ENCODE measurements at places on chromosomes 12 and 14.

- no peak for DNase-seq
Measured at GRCh38 chr14:52348279-52348678, 34.2 kb downstream of the PTGER2 start.

DNA sequence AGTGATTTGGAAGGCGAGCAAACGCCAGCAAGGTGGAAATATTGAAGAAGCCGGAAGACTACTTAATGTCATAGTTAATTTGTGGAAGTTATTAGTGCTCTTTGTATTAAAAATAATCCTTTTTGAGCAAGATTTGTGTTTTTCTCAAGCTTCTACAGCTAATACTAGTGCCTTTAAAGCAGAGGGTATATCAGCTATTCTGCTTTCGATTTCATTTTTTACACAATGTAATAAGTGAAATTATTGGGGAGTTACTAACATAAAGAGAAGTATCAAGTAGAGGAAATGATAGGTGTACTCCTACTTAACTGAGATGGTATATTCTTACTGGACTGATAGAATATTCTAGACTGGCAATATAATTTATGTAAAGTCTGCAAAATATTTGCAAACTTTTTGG, 392.4 kb upstream of the DCN start:
- DNase-seq, result no peak

DNA sequence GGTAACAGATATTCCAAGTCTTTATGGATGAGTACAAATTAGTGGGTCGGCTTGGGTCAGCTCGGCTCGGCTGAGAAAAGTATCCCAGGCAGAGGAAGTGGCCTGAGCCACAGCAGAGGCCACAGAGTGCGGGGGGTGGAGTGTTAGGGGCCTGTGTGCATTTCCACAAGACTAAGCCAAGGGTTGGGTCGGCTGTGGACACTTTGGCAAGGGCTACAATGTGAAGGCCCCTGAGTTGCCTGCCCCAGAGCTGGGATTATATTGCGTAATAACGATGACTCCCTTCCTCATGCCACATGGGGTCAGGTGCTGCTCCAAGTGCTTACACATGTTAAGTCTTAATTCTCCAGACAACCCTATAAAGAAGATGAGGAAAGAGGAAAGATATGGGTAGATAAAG, 11.4 kb downstream of the EVL start:
- DNase-seq, result no peak

- DNase-seq, result no peak
Measured at GRCh38 chr14:68359837-68360552, 432.9 kb downstream of the ZFP36L1 start.

- DNase-seq, result no peak
Measured at GRCh38 chr12:124527861-124528561, 39.4 kb downstream of the NCOR2 start.

- DNase-seq, result no peak
Measured at GRCh38 chr14:42130815-42131214, 524.1 kb downstream of the LRFN5 start.

DNA sequence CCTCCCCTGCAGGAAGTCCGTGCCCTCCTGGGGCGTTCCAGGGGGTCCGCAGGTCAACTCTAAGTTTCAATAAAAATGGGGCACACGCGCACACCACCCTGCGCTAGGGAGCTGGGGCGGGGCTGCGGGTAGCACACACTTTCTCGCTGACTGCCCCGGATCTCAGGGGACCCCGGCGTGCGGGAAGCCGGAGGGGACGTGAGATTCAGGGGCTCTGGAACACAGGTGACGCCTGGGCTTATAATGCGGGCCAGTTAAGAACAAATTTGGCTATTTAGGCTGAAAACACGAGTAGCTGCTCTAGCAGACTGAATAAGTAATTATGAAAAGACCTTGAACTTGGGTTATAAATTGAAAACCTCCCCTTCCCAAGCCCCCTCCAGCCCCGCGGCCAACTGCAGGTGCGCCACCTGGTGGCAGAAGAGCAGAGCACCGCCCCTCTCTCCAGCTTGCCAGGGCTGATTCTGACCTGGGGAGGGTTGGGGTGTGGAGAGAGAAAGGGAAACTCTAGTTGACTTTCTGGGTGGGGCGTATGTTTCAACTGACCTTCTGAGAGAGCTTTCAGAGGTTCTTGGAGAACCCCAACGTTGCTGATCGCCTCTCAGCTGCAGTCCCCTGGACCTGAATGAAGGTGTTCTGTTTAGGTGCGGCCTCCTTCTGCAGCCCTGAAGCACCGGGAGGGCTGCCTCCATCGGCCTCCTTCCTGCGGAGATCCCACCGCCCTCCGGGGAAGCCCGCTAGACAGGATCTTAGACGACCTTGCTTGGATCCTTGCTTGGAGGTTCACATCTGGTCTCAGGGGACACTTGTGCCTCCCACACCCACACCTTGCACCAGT, 118.4 kb upstream of the EVL start:
- peak; percentile 32 for DNase-seq

DNA sequence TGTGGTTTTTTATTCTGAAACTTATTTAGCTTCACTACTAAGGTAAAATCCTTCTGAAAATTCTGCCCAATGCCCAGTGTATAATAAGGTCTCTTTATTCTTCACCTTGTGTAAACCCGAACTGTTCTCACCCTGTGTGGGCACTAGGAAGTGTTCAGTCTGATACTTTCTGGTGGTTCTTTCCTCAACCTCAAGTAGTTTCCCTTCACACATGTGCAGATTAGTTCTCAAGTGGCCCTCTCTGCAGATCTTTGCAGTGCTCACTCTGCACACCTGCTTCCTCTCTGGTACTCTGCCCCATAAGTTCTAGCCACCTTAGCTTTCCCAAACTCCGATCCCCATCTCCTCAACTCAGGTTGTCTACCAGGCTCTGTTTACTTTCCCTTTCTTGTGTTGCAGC, 61.6 kb downstream of the RAD51B start:
- no peak for DNase-seq

DNA sequence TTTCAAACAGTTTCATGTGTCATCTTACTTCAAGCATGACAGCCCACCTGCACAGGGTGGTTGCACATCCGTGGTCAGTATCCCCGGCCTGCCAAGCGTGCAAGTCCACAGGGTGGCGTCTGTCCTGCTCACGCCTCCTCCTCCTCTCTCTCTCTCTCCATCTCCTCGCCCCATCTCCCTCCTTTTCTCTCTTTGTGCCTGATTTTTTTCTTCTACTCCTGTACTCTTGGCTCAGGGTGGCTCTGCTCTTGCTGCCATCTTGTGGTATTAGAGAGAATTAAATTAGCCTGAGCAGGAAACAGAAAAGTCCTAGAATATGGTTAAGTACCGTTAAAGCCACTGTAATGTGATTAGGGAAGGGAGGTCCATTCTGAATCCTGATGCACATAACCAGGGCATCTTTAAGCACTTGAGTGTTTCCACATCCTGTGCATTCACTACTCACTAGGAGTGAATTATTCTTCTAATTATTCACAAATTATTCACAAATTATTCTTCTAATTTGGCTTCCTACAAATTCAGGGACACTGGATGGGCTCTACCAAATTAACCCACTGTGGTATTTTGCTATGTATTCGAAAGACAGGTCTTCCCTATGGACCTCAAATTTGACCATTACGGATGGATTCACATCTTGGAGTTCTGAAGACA, 25.5 kb upstream of the DTX1 start:
- DNase-seq, result no peak

GRCh38 chr14:103943673-103944072, 1.3 kb upstream of the RD3L start:
- no peak for DNase-seq
